ENCODE measurements at places on chromosomes 7 and 10. TPM values are rescaled to one million over a fixed set of nuclear protein-coding genes. Genes with fewer than 3 reads are reported as not detected.

- H3K4me1 ChIP-seq = peaks cover 27% of the 10 kb centered on the region
- no peak overlapping the region for H3K4me3 ChIP-seq
- no peaks in the 10 kb centered on the region for H3K27me3 ChIP-seq
- no peak overlapping the region for H3K27ac ChIP-seq
- H3K36me3 ChIP-seq = peaks cover 43% of the 10 kb centered on the region
Observed at GRCh38 chr10:100993986-100994708, 5.5 kb upstream of the LZTS2 start.

DNA sequence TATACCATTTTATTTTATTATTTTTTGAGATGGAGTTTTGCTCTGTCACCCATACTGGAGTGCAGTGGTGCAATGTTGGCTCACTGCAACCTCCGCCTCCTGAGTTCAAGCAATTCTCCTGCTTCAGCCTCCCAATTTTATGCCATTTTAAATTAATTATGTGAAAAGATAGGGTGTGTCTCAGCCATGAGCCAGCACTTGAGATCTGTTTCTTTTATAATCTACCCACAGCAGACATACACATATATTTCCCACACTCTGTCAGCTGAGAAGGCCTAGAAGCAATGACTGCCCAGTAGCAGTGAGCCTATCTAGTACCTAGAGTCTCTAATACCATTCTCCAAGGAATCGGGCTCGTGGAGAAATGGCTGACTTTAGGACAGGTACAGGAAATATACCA lies 70.5 kb downstream of the ADAM12 start:
- DNase-seq = no peak
- H3K27ac ChIP-seq = no peak overlapping the region
- H3K4me3 ChIP-seq = no peak overlapping the region
- H3K36me3 ChIP-seq = no peaks in the 10 kb centered on the region

DNA sequence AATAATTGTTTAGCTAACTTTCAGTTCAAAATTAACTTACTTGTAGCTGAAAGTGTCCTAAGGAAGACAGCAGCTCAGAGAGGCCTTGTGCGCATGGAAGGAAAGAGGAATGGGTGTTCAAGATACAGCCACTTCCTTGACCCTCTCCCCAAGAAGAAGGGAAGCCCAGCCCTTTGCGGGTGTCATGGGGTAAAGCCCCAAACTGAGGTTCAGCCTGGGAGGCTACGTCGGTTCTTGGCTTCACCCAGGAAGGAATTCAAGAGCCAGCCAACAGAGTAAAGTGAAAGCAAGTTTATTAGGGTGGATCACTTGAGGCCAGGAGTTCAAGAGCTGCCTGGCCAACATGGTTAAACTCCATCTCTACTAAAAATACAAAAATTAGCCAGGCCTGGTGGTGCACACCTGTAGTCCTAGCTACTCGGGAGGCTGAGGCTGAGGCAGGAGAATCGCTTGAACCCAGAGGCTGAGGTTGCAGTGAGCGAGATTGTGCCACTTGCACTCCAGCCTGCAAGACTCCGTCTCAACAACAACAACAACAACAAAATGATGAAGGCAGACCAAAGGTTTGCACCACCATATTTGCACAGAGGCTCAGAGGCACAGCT lies 15.9 kb downstream of the GPRIN2 start:
- H3K36me3 ChIP-seq = no peaks in the 10 kb centered on the region
- no peaks in the 10 kb centered on the region for H3K4me1 ChIP-seq
- DNase-seq = no peak
- H3K27me3 ChIP-seq = peaks cover 38% of the 10 kb centered on the region
- no peak overlapping the region for H3K27ac ChIP-seq

- no peak overlapping the region for H3K27ac ChIP-seq
- no peak for DNase-seq
- H3K36me3 ChIP-seq = no peaks in the 10 kb centered on the region
- no peaks in the 10 kb centered on the region for H3K4me1 ChIP-seq
- no peak overlapping the region for H3K4me3 ChIP-seq
- H3K27me3 ChIP-seq = no peaks in the 10 kb centered on the region
Observed at GRCh38 chr10:86152354-86152753, 214.2 kb downstream of the GRID1 start.

- no peak overlapping the region for H3K4me3 ChIP-seq
- H3K27ac ChIP-seq = no peak overlapping the region
- no peaks in the 10 kb centered on the region for H3K36me3 ChIP-seq
- DNase-seq = no peak
Observed at GRCh38 chr10:30056767-30057355, 2.5 kb downstream of the JCAD start.

The GIMAP6 gene
- total RNA-seq = 35.8 TPM

GRCh38 chr7:148543-148931 lies 43.8 kb upstream of the FAM20C start:
- peak overlapping the region; percentile 95 for H3K4me3 ChIP-seq
- H3K27me3 ChIP-seq = peaks cover 4% of the 10 kb centered on the region
- peaks cover 15% of the 10 kb centered on the region for H3K36me3 ChIP-seq
- H3K27ac ChIP-seq = peak overlapping the region; percentile 100
- peaks cover 14% of the 10 kb centered on the region for H3K4me1 ChIP-seq
- no peak for DNase-seq

DNA sequence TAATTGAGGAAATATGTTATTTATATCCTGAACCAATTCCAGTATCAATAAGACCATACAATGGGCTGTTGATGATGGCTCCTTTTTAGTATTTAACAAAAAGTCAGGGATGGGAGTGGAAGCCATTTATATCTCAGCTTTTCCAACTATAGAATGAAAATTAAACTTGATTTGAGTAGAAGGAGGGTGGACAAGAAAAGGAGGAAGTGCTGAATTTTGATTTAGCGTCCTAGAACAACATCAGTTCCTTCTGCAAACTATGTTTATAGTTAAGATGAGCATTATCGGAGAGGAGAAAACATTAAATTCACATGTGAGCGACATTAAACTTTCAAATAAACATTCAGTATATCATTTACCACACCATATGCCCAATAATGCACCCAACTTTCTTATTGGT lies 149.3 kb upstream of the YAE1 start:
- peaks cover 4% of the 10 kb centered on the region for H3K4me1 ChIP-seq
- H3K36me3 ChIP-seq = no peaks in the 10 kb centered on the region
- no peak for DNase-seq
- no peak overlapping the region for H3K27ac ChIP-seq
- H3K27me3 ChIP-seq = peaks cover 43% of the 10 kb centered on the region
- no peak overlapping the region for H3K4me3 ChIP-seq

The SPDYE1 gene
- not detected for total RNA-seq

The RPA3 gene
- total RNA-seq = 93.0 TPM

DNA sequence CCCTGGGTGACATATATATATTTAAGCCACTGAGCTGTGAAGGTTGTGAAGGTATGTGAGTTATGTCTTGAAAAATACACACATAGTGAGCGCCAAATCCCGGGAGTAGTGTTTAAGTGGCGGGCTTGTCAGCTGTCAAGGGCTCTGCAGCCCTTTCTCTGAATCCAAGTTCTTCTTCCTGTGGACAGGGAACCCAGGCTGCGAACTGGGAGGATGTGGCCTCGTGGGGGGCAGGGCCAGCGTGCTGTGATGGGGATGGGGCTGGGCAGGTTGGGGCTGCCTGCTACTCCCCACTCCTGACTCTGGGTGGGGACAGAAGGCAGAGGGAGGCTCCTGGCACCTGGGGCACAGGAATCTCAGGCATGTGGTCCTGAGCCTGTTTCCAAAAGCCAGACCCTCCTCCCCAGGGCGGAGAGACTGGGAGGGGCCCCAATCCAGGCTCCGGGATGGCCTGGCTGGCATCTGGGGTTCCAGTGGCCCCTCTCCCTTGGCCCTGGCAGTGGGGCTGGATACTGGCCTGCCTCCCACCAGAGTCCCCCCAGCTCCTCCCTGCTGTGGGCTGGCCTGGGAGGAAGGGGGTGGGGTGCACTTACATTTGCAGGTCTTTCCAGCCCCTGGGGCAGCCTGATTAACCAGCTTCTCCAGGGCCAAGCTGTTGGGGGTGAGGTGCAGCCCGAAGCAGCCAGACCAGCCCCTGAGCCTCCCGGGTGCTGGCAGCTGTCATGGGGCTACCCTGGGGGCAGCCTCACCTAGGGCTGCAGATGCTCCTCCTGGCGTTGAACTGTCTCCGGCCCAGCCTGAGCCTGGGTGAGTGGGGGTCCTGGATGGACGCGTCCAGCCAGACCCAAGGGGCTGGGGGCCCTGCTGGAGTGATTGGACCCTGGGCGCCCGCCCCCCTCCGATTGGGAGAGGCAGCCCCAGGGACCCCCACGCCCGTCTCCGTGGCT lies at the start of gene UPK3B:
Gene UPK3B (plus strand): TSS at position 622 of the 947 bp plus-strand sequence. CDS start 101 bp downstream, at position 723.
- H3K27me3 ChIP-seq = no peaks in the 10 kb centered on the region
- no peak within 1 kb of the TSS for H3K4me3 ChIP-seq
- H3K4me1 ChIP-seq = peaks cover 2% of the 10 kb centered on the region
- peak; percentile 66 for DNase-seq
- H3K36me3 ChIP-seq = peaks cover 2% of the 10 kb centered on the region

GRCh38 chr7:26658389-26659084 lies 205.9 kb downstream of the SKAP2 start:
- peaks cover 60% of the 10 kb centered on the region for H3K27me3 ChIP-seq
- H3K36me3 ChIP-seq = no peaks in the 10 kb centered on the region
- H3K27ac ChIP-seq = no peak overlapping the region
- H3K4me1 ChIP-seq = no peaks in the 10 kb centered on the region
- no peak overlapping the region for H3K4me3 ChIP-seq
- no peak for DNase-seq

DNA sequence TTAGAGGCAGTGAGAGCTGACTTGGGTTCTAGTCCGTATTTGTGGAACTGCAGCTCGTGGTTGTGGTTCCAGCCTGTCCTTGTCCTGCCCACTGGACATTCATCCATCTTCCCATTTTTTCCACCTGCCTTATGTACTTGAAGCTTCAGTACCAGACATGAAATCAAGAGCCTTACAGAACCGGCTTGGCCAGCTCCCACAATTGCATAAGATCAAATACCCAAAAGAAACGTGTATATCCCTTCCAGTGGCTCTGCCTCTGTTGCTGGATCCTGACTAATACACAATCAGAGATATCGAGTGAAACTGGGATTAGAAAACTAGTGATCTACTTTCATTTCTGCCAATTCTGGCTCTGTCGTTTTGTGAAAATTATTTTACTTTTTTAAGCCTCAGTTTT lies 23.8 kb upstream of the LIPA start:
- no peaks in the 10 kb centered on the region for H3K4me1 ChIP-seq
- H3K4me3 ChIP-seq = no peak overlapping the region
- peaks cover 45% of the 10 kb centered on the region for H3K27me3 ChIP-seq
- no peak for DNase-seq

- H3K27ac ChIP-seq = no peak overlapping the region
- no peaks in the 10 kb centered on the region for H3K27me3 ChIP-seq
- DNase-seq = no peak
- H3K4me3 ChIP-seq = no peak overlapping the region
Observed at GRCh38 chr7:69149804-69150782, 448.2 kb upstream of the AUTS2 start.

The FMC1 gene
- total RNA-seq = 7.5 TPM

- peaks cover 14% of the 10 kb centered on the region for H3K4me1 ChIP-seq
Observed at GRCh38 chr10:15137036-15137359, 31.5 kb downstream of the NMT2 start.

DNA sequence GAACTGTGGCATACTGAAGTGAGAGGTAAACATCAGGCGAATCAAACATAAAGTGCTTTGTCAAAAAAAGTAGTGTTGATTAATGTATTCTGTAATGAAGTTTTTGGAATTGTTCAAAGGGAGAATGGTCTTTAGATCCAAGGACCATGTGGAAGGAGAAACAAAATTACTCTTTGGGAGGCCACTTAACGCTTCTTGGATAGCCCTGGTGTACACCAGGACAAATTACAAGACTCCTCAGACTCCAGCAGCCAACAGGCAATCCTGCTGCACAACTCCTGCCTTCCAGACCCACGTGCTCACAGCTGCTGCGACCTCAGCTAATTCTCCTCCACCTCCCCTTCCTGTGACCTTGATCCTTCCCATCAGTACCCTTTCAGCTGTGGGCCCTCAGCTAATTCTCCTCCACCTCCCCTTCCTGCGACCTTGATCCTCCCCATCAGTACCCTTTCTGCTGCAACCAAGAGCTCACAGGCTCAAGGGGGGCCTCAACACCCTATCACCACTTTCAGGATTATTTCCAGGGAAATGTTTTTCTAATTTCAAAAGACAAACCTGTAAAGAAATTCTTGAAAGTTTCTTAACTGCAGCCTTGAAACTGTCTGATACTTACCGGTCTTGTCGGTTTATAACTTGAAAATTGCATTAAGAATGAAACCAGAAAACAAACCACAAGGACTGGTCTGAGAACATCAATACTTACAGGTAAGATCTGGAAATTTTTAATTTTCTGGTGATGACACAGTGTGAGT lies 29.7 kb upstream of the DDC start:
- DNase-seq = peak; percentile 54
- H3K4me3 ChIP-seq = peak overlapping the region; percentile 4
- peaks cover 5% of the 10 kb centered on the region for H3K27me3 ChIP-seq
- no peaks in the 10 kb centered on the region for H3K36me3 ChIP-seq

The PCLO gene
- total RNA-seq = not detected

The BCAP29 gene
- 43.6 TPM for total RNA-seq

- H3K36me3 ChIP-seq = no peaks in the 10 kb centered on the region
- H3K4me3 ChIP-seq = no peak overlapping the region
- H3K27me3 ChIP-seq = peaks cover 10% of the 10 kb centered on the region
Observed at GRCh38 chr7:43037531-43037930, 74.9 kb upstream of the HECW1 start.

The SUN3 gene
- not detected for total RNA-seq

- H3K4me1 ChIP-seq = peaks cover 6% of the 10 kb centered on the region
- no peak overlapping the region for H3K27ac ChIP-seq
- no peak overlapping the region for H3K4me3 ChIP-seq
Observed at GRCh38 chr10:100972904-100973535, 3.7 kb downstream of the SEMA4G start.

The FAM3C gene
- total RNA-seq = 80.2 TPM

The KLF14 gene
- not detected for total RNA-seq

GRCh38 chr10:30550967-30551815 lies 78.4 kb downstream of the LYZL2 start:
- H3K27ac ChIP-seq = no peak overlapping the region
- peaks cover 3% of the 10 kb centered on the region for H3K4me1 ChIP-seq
- DNase-seq = no peak
- peaks cover 7% of the 10 kb centered on the region for H3K27me3 ChIP-seq

DNA sequence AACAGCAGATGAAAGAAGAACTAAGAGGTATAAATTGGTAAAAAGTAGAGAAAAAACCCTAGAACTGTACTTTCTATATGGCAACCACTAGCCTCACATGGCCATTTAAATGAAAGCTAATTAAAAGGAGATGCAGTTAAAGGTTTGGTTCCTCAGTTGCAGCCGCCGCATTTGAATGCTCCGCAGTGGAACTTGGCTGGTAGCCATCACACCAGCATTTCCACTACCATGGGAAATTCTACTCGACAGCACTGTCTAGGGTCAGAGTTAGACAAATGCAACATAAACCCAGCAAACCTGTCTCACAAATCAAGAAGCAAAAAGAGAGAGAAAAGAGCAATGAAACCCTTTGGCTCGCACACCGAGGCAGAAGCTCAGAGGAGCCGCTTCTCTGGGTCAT lies 29.7 kb downstream of the VIPR2 start:
- peaks cover 3% of the 10 kb centered on the region for H3K36me3 ChIP-seq
- DNase-seq = no peak
- H3K4me1 ChIP-seq = peaks cover 7% of the 10 kb centered on the region
- no peak overlapping the region for H3K27ac ChIP-seq

- no peak overlapping the region for H3K27ac ChIP-seq
- H3K36me3 ChIP-seq = peaks cover 4% of the 10 kb centered on the region
- H3K4me1 ChIP-seq = no peaks in the 10 kb centered on the region
- DNase-seq = no peak
- H3K4me3 ChIP-seq = no peak overlapping the region
- peaks cover 74% of the 10 kb centered on the region for H3K27me3 ChIP-seq
Observed at GRCh38 chr7:122300956-122301833, 3.4 kb downstream of the FEZF1 start.
